Breast epithelium (tissue), 4 donors: ENCODE measurements at places on chromosomes 16 and 17.

DNA sequence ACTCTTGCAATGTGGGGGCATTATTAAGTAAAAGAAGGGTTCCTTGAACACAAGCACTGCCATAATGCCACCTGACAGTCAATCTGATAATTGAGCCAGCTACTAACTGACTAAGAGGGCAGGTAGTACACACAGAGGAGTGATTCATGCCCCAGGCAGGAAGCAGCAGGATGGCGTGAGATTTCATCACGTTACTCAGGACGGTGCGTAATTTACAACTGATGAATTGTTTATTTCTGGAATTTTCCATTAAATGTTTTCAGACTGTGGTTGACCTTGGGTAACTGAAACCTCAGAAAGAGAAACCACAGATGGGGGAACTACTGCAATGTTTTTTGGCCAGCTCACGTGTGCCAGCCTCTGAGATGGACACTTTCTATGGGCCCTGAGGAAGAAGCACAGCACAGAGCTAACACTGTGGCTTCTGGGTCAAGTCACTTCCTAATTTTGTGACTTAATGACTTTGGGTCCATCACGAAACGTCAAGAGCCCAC, 46.7 kb downstream of the C17orf67 start:
- no peaks in the 10 kb centered on the region for H3K36me3 ChIP-seq
- H3K4me3 ChIP-seq, result no peak overlapping the region
- DNase-seq, result peak; percentile 70
- no peaks in the 10 kb centered on the region for H3K27me3 ChIP-seq
- no peaks in the 10 kb centered on the region for H3K4me1 ChIP-seq

GRCh38 chr16:46947900-46948547, 25.4 kb downstream of the DNAJA2 start:
- H3K36me3 ChIP-seq, result no peaks in the 10 kb centered on the region
- no peaks in the 10 kb centered on the region for H3K4me1 ChIP-seq
- DNase-seq, result no peak
- no peaks in the 10 kb centered on the region for H3K27me3 ChIP-seq
- no peak overlapping the region for H3K27ac ChIP-seq

- H3K27ac ChIP-seq, result peak overlapping the region; percentile 16
- no peaks in the 10 kb centered on the region for H3K36me3 ChIP-seq
- H3K4me1 ChIP-seq, result no peaks in the 10 kb centered on the region
- H3K27me3 ChIP-seq, result no peaks in the 10 kb centered on the region
- no peak for DNase-seq
- no peak overlapping the region for H3K4me3 ChIP-seq
These were observed 43.2 kb downstream of the CLEC16A start for GRCh38 chr16:10987361-10988163.

- no peaks in the 10 kb centered on the region for H3K4me1 ChIP-seq
- no peaks in the 10 kb centered on the region for H3K36me3 ChIP-seq
- H3K27ac ChIP-seq, result no peak overlapping the region
These were observed 11.4 kb upstream of the OGFOD3 start for GRCh38 chr17:82429824-82430223.

DNA sequence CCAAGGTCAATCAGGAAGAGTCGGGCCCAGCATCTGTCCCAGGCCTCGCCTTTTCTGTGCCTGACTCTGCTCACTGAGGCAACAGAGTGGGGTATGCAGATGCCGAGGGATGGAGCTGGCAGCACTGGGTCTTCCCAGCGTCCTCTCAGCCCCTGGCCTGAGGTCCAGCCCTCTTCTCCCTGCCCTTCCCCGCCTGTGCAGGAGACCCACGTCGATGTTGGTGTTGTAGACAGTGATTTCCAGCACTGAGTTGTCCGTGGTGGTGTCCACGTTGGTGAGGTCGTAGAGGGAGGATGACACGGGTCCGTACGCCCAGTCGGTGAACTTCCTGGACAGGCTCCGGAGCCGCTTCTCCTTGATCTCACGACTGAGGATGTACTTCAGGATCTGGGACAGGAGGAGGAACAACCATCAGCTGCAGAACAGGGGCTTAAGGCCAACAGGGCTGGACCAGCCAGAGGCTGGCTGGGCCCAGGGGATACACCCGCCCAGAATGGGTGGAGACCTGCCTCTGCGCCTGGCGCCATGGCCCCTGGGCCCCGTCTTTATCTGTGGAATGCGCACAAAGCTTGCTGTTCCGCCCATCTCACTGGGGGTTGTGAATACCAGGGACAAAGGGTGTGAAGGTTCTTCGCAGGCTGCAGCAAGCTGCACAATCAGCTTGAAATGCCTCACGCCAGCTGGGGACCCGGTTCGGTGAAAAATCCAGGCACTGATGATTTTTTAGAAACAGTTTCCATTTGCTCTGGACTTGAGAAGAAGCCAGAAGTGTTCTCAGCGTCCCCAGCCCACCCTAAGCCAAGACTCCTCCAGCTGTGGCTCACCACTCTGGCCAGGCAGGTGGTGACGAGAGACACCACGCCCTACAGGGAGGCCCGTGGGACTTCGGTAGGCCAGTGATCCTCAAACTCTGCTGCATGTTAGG, 27.5 kb downstream of the TRPV3 start:
- peaks cover 6% of the 10 kb centered on the region for H3K27me3 ChIP-seq
- DNase-seq, result no peak
- no peak overlapping the region for H3K27ac ChIP-seq

DNA sequence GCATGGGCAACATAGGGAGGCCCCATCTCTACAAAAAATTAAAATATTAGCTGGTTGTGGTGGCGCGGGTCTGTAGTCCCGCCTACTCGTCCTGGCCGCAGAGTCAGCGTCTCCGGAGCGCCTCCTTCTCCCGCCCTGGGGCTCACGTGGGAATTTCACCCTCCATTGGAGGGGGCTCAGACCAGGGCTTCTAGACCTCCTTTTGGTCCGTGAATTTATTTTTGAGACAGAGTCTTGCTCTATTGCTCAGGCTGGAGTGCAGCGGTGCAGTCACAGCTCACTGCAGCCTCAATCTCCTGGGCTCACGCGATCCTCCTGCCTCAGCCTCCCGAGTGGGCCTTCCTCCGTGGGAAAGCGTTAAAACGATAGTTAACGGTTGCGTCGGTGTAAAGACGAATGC, 394 bp upstream of the NME4 start:
- no peaks in the 10 kb centered on the region for H3K27me3 ChIP-seq
- peak overlapping the region; percentile 56 for H3K4me3 ChIP-seq
- DNase-seq, result no peak
- no peaks in the 10 kb centered on the region for H3K36me3 ChIP-seq
- H3K27ac ChIP-seq, result peak overlapping the region; percentile 73

DNA sequence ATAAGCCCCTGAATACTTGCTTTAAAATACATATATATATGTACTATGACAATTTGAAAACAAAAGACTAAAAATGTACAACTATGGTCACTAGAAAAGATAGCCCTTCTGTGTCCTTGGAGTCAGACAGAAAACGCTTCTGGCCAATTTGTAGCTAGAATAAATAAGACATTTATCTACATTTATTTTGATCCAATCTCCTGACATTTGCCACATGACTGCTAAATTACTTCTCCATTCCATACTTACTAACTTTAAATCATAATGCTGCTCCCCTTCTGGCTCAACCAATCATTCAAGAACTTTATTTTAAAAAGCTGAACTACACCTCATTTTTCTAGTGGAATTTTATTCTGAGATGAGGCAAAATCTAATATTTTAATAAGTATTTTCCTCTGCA, 65.8 kb downstream of the CYTH1 start:
- peak overlapping the region; percentile 74 for H3K27ac ChIP-seq
- H3K36me3 ChIP-seq, result no peaks in the 10 kb centered on the region
- no peaks in the 10 kb centered on the region for H3K27me3 ChIP-seq
- DNase-seq, result no peak
- no peak overlapping the region for H3K4me3 ChIP-seq

DNA sequence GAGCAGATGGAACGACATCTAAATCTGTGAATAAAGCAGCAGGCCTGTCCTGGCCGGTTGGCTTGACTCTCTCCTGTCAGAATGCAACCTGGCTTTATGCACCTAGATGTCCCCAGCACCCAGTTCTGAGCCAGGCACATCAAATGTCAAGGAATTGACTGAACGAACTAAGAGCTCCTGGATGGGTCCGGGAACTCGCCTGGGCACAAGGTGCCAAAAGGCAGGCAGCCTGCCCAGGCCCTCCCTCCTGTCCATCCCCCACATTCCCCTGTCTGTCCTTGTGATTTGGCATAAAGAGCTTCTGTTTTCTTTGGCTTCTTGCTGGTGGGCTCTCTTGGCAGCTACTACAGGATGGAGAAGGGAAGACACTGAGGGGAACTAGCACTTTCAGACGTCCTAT, 4.1 kb upstream of the RSAD1 start:
- no peak for DNase-seq
- no peaks in the 10 kb centered on the region for H3K27me3 ChIP-seq
- no peak overlapping the region for H3K27ac ChIP-seq
- no peak overlapping the region for H3K4me3 ChIP-seq

DNA sequence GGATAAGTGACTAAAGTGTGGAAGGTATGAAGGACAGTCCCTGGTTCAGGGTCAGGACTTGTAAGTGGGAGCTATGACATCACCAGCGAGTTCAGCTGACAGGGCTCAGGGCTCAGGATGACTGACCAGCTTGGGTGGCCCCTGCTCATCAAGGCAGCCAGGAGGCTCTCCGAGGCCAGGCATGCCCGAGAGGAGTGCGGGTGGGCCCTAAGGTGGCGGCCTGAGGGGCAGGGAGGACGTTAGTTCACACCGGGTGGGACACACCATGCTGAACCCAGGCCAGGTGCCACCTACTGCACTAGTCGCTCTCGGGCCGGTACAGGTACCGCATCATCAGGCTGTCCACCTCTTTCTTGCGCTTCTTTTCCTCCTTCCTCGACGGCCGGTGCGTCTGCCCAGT, 36.5 kb downstream of the PIPOX start:
- DNase-seq, result no peak
- H3K4me1 ChIP-seq, result no peaks in the 10 kb centered on the region
- H3K27me3 ChIP-seq, result no peaks in the 10 kb centered on the region
- H3K27ac ChIP-seq, result no peak overlapping the region
- H3K36me3 ChIP-seq, result peaks cover 7% of the 10 kb centered on the region

- no peak overlapping the region for H3K4me3 ChIP-seq
- no peak for DNase-seq
- H3K27ac ChIP-seq, result no peak overlapping the region
- H3K27me3 ChIP-seq, result no peaks in the 10 kb centered on the region
These were observed 14.1 kb downstream of the PKD1L3 start for GRCh38 chr16:71986131-71986530.

- no peak overlapping the region for H3K27ac ChIP-seq
- H3K4me3 ChIP-seq, result no peak overlapping the region
- DNase-seq, result no peak
- no peaks in the 10 kb centered on the region for H3K4me1 ChIP-seq
These were observed 12.9 kb downstream of the G6PC1 start for GRCh38 chr17:42913522-42913921.

DNA sequence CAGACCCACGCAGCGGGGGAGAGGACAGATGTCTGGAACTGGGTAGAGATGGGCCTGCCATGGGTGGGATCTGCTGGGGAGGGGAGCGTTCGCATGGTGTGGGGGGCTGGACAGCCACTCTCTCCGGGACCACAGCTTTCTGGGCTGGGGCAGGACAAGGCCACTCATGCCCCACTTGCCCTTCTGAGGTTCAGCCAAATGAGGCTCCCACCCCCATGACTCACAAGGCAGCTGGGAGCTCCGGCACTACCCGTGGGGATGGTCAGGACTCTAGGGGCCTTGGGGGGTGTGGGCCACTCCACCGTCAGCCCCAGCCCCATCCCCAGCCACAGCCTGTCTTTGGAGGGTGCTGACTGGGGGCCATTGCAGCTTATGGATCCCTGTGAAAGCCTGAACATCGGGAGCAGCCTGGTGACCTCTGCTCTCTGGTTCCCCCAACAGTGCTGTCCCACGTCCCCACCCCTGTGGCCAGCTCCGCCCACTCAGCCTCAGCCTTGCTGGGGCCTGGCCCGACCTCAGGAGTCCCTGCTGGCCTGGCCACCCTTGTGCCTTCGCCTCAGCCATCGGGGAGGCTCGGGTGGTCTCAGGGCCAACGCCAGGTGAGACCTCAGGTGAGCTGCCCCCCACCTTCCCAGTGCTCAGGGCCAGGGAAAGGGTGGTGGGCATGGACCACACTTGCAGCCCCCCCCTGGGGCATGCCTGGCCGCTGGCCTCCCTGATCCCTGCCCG, 4.7 kb upstream of the CDH15 start:
- no peak overlapping the region for H3K4me3 ChIP-seq
- H3K36me3 ChIP-seq, result no peaks in the 10 kb centered on the region
- H3K27ac ChIP-seq, result no peak overlapping the region
- no peak for DNase-seq
- H3K4me1 ChIP-seq, result no peaks in the 10 kb centered on the region
- peaks cover 47% of the 10 kb centered on the region for H3K27me3 ChIP-seq

GRCh38 chr17:18191967-18192366, 8.3 kb downstream of the ALKBH5 start:
- H3K4me1 ChIP-seq, result peaks cover 11% of the 10 kb centered on the region
- no peak for DNase-seq
- H3K36me3 ChIP-seq, result peaks cover 8% of the 10 kb centered on the region
- H3K27me3 ChIP-seq, result no peaks in the 10 kb centered on the region
- peak overlapping the region; percentile 42 for H3K27ac ChIP-seq
- no peak overlapping the region for H3K4me3 ChIP-seq

DNA sequence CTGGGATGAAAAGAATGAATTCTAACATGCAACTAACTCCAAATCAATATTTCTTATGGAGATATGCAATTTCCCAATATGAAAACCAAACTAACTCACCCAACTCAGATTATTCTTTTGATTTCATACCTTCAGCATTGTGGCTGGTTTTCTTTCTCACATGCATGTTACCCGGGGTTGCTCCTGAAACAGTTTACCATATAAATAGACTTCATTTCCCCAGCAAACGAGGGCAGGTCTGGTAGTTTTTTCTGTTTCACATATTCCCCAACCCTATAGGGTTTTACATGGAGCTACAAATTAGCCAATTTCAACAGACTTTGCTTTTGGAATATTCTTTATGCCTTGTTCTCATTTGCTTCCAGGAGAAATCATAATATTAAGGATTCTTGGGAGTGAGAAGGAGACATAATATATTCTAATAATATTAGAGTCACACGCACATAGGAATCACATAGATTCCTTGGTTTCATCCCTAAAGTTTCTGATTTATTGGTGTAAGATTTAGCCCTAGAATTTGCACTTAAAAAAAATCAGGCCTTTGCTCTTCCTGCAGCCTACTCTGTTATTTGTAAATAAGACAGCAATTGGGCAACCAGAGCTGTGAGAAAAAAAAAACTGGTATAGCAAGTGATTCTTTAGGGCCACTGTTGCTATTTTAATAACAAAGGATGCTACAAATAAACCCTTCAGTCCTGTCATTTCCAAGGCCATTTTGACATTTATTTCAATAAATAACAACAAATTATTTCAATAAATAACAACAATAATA, 60.3 kb upstream of the FAM20A start:
- H3K36me3 ChIP-seq, result no peaks in the 10 kb centered on the region
- H3K4me3 ChIP-seq, result no peak overlapping the region
- no peak for DNase-seq
- H3K4me1 ChIP-seq, result no peaks in the 10 kb centered on the region

GRCh38 chr16:51268237-51268636, 117.2 kb upstream of the SALL1 start:
- H3K27me3 ChIP-seq, result no peaks in the 10 kb centered on the region
- no peaks in the 10 kb centered on the region for H3K4me1 ChIP-seq
- DNase-seq, result no peak
- no peaks in the 10 kb centered on the region for H3K36me3 ChIP-seq
- no peak overlapping the region for H3K4me3 ChIP-seq
